Activated CD8-positive, alpha-beta memory T cell treated with anti-CD3 and anti-CD28 coated beads, Interleukin-2, amount 50 U/mL, for 4 hours (primary cell): ENCODE measurements at places on chromosomes 13 and 19.

DNA sequence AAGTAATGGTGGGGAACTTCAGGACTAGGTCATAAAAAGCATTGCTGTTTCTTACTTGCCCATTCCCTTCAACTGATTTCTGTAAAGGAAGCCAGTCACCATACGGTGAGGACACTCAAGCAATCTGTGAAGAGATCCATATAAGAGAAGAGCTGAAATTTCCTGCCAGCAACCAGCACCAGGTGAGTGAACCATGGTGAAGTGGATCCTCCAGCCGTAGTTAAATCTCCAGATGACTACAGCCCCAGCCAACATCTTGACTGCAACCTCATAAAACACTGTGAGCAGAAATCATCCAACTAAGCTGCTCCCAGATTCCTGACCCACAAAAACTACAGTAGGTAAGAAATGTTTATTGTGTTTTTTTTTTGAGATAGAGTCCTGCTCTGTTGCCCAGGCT lies 3.8 kb upstream of the SLC6A16 start:
- no peak for DNase-seq

GRCh38 chr13:94335761-94336526 lies 143.5 kb downstream of the DCT start:
- DNase-seq, result no peak

- peak; percentile 84 for DNase-seq
Measured at GRCh38 chr19:50050406-50051227, 24.8 kb downstream of the ZNF473 start.

DNA sequence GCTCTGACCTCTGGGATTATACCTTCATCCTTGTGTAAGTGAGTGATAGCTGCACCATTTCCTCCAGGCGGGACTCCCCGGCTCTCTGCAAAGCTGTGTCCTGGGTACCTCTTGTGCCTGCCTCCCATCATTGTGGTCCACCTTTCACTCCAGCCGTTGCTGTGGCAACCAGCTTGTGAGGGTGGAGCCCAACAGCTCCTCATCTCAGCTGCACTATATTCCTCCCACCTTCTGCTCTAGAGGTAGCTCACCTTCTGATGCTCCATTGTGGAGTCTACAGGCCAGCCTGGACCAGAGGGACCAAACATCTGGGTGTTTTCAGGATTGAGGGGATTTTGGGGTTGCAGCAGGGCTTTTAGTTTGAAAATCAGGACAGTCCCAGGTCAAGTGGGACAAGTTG lies 708.2 kb downstream of the UQCRFS1 start:
- DNase-seq, result no peak

GRCh38 chr19:6724631-6725492 lies 4.4 kb upstream of the C3 start:
- DNase-seq, result no peak

DNA sequence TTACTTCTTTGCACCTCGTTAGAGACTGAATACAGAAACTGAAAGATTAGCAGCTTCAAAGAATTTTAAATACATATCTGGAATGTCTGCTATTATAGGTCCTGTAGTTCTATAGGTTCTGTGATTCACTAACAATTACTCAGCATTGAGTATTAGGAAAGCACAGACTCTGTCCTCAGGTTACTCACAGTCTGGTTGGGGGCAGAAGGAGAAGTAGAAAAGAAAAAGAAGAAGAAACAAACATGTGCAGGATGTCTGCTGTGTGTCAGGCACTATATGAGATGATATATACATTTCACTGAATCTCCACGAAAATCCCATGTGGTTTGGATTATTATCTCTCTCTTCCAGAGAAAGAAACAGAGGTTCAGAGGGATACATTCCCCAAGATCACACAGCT lies 40.1 kb downstream of the SERTM1 start:
- no peak for DNase-seq

- DNase-seq, result no peak
Measured at GRCh38 chr19:31144075-31144870, 205.0 kb downstream of the TSHZ3 start.

GRCh38 chr13:30169442-30169841 lies 137.9 kb downstream of the KATNAL1 start:
- DNase-seq, result no peak

DNA sequence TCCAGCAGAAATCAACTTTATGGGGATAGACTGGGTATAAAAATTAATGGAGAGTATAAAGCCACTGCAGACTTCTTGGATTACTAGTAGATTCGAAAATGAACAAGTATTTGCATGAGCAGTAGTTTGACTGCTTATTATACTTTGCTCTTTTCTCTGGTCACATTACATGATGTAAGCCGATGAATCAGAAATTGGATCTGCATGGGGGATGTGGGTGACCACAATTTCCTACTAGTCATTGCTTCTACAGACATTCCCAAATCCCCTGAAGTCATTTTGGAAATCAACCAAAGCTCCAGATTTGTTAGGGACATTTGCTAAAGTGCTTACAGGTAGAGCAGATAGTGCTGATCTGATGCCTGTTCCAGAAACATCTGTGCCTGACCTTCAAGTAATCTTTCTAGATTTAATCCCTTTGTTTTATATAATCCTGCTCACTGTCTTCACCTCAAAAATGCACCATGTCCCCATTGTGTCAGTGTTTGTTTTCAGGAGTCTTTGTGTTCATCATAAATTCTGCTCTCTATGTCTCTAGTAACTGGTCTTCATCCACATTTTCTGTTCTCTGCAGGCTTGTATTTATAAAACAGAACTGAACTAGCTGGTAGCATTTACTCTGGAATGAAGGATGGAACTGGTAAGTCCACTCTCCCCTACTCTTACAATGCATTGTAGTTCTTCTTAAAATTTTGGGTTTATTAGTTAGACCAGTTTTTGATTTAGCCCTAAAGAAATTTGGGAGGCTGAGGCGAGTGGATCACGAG lies 201.5 kb upstream of the CSNK1A1L start:
- DNase-seq, result no peak

GRCh38 chr19:38964738-38965137 lies 10.8 kb downstream of the FBXO17 start:
- DNase-seq, result no peak

- no peak for DNase-seq
Measured at GRCh38 chr13:74891610-74892009, 590.4 kb downstream of the TBC1D4 start.

GRCh38 chr19:17687857-17688784 lies at the start of gene UNC13A:
TSS of gene UNC13A (minus strand) at chr19:17688354. CDS start at chr19:17688199, 155 bp downstream.
- peak; percentile 38 for DNase-seq

GRCh38 chr13:51152701-51153100 lies 41.6 kb upstream of the C13orf42 start:
- DNase-seq, result no peak

DNA sequence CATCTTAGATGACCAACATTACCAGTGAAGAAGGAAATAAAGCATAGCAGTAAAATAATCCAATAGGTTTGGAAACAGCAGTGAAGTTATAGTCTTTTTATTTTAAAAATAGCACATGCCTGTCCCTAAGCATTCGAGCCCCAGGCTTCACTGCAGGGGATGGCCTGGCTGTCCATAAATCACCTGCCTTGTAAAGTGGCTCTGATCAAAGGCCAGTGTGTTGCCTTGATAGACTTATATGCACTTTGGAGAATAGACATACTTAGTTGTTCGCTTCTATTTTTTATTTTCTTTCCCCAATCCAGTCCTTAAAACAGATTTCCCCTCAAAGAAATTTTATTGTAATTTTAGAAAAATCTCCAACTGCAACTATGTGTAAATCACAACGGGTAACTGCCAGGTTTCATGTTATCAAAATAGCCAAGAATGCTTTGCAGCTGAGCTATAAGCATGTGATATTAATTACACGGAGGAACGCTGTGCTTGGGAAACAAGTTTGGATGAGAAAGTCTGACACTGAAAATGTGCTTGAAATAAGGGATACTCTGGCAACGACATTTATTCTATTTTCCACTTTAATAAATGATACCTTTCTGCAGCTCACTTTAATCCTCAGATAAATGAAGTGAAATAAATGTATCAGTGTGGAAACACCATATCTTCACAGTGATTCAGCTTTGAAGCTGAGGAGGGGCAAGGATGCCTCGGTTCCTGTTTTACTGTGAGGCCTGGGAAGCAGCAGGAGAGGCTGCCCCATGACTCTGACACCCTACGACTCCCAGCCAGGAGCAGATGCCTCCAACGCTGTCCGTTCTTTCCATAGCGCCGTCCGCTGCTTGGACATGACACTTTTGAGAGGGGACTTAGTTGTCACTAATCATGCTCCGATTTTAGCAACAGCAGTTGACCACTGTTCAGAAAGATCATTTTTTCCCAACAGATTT lies 5.5 kb upstream of the METTL21C start:
- no peak for DNase-seq

GRCh38 chr19:45078390-45079062 lies 534 bp upstream of the GEMIN7 start:
- no peak for DNase-seq

DNA sequence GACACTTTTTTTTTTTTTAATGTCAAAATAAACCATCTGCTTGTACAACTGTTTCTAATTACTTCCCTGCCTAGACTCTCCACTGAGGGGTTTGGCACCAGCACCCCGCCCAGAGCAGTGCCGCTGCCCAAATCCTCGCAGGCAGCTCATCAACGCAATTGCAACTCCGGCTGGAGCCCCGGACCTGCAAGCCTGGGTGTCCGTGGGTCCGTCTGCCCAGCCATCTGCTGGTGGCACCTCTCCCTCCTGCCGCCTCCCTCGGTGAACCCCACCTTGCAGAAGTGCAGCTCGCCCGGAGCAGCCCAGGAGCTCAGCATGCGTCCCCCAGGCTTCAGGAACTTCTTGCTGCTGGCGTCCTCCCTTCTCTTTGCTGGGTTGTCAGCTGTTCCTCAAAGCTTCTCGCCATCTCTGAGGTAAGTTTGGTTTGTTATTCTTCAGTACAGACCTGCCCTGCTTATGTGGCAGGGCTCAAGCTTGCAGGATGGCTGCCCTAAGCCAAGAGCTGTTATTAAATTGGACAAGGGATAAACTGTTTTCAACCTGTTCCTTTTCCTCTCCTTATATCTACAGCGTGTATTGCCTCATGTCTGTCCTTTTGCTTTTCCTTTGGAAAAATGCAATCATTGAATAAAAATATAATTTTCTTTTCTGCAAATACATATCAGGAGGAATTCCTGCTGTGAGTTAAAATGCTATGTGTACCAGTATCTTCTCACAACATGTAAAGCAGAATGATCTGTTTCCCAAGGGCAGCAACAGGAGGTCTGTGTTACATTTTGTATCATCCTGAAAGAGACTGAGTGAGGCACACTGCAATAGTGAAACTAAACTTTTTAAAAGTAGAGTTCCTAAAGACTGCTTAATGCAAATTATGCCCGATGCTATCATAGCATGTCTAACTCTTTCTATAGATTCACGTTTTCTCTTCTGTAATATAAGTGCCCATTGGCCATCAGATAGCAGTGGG lies at the start of gene ITGBL1:
Gene ITGBL1 (plus strand): TSS at position 157 of the 967 bp plus-strand sequence. CDS start 159 bp downstream, at position 316.
- no peak for DNase-seq

GRCh38 chr13:93670866-93671265 lies 444.3 kb downstream of the GPC6 start:
- DNase-seq, result no peak

- DNase-seq, result no peak
Measured at GRCh38 chr13:51673165-51673564, 88.9 kb downstream of the WDFY2 start.

- DNase-seq, result no peak
Measured at GRCh38 chr13:99953138-99953755, 18.3 kb downstream of the ZIC5 start.

- DNase-seq, result no peak
Measured at GRCh38 chr13:95480791-95481780, 71.4 kb upstream of the CLDN10 start.

GRCh38 chr19:57830071-57830602 lies at the start of gene ZNF587B:
TSS of gene ZNF587B (plus strand) at chr19:57830299. CDS start at chr19:57830529, 230 bp downstream.
- DNase-seq, result peak; percentile 28

DNA sequence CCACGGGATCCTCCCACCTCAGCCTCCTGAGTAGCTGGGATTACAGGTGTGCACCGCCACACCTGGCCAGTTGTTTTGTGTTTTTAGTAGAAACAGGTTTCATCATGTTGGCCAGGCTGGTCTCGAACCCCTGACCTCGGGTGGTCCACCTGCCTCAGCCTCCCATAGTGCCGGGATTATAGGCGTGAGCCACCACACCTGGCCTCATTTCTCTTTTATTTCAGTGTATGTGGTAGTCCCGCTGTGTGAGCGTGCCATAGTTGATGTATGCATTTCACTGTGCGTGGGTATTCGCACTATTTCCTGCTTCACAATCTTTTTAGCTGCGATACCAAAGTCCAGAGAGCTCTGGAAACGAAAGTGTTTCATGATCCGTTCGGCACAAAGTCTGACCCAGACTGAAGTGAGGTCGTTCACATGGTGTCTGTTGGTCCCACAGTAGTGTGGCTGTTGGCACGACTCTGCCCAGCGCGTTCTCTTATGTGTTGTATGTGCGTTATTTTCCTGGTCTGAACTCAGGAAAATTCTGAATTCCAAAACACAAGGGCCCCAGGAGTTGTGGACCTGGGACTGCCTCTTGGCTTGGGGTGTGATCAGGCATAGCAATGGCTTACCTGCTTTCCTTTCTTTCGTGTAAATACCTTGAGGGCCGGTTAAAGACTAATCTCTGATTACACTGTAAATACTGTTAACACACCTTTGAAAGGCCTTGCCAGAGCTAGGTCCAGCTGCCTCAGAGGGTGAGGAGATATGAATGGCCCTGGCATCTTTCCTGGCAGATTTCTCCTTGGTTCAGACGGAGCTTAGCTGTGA lies 8.6 kb downstream of the EPN1 start:
- no peak for DNase-seq

DNA sequence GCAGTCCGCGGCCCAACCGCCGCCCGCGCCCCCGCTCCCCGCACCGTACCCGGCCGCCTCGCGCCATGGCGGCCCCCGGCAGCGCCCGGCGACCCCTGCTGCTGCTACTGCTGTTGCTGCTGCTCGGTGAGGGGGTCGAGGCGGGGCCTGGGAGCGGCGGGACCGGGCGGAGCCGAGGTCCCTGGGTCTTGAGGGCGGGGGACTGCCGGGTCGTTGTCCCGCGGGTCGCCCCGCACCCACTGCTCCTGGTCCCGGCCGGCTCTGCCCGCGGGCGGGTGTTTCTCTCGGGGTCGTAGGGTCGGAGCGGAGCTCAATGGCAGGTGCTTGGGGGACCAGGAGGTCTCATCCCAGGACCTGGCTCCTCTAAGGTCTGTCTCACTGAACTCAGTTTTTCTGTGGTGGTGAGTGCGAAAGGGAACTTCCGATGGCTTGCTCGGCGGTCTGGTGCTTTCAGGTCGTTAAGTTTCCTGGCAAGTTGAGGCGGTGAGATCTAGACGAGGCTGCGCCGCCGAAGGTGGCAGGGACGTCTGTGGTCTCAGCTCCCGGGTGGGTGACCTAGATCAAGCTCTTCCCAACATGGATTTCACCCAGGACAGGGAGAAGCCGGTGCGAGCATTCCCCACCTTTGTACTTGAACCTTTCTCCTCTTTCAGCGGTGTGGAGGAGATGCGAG lies 467 bp downstream of the LAMP1 start:
- DNase-seq, result peak; percentile 43

GRCh38 chr13:20964904-20965303 lies 62.4 kb upstream of the XPO4 start:
- no peak for DNase-seq

DNA sequence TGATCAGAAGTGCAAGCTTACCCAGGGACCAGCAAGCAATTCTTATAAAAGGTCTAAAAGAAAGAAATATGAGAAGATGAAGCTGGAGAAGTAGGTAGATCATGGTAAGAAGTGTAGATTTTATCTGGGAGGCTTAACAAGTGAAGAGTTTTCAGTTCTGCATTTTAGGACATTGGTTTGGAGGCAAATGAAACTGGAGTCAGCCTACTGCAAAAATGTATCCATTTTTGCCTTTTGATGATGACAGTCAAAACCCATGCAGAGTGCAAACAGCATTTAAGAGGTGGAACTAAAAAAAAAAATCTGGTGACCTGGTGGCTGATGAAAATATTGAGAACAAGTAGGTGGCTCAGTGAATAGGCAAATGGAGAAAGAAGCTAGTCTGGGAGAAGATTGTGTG lies 216.9 kb downstream of the DNAJC15 start:
- no peak for DNase-seq

- no peak for DNase-seq
Measured at GRCh38 chr13:21683034-21683733, 12.3 kb downstream of the FGF9 start.
